ENCODE measurements at places on chromosomes 5 and 9.

- no peak for DNase-seq
Observed at GRCh38 chr9:135566552-135566951, 5.0 kb downstream of the PAEP start.

GRCh38 chr9:27530915-27531755, 1.5 kb upstream of the MOB3B start:
- no peak for DNase-seq

GRCh38 chr5:166286832-166287231, 2004.6 kb upstream of the WWC1 start:
- no peak for DNase-seq

DNA sequence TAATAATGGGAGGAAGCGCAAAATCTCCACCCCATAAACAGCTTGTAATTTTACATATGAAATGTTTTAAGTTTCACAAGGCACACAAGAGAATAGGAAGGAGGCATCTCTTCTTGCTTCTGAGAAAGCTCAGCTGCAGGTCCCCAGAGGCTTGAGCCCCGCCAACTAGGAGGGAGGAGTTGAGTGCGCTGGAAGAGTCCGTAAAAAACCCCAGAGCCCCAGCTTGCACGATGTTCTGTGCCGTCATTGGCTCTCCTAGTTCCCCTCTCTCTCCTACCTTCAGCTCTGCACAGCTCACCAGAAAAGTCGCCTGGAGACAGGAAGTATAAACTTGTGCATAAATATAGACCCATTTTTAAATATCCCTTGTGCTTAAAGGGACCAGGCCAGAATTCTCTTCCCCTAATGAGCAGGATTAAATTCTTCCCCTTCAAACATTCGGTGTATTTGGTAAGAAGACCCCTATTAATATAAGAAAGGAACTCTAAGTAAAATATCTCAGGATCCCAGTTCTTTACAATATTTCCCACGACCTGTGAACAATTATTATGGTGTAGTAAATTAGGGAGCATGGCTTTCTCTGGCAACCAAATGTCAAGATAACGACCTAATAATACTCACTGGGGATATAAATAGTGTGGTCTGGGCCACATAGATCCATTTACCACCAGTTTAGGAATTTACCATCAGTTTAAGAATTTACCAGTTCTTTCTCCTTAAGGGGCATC, 13.7 kb downstream of the GLRX start:
- DNase-seq, result peak; percentile 87

DNA sequence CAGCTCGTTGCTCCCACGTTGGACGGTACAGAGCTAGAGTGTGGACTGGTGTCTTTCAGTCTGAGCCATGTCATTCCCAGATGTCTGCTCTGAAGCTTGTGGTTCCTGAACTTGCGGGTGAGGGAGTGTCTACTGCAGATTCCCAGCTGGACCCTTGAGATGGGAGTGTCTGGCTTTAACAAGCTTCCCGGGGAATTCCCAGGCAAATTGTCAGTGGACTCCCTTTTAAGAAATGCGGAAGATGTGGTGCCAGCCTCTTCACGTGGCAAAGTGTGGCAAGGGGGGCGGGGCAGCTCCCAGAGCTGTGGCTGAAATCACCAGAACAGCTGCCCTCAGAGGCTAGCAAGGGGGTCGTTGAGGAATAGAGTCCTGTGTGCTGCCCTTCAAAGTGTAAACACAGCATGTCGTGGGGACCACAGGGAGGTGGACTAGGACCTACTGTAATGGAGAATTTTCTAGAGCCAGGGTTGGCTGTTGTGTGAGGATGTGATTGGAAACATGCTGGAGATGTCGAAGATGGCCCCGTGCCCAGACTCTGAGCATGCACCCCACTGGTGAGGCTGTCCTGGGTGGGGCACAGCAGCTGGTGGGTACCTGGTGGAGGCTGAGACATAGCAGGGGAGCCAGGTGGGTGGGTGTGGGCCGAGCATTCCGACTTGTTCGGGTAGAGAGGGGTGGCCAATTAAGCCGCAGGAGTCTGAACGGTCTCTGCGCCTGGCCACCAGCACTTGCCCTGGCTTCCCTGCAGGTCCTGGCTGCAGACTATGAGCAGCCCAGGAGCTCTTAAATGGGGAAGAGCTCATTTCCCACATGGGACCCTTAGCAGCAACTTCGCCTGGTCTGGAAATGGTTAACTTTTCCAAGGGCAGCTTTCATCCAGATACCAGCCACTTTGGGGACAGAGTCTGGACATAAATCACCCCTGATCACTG, 37.4 kb downstream of the PRRX2 start:
- DNase-seq, result no peak

DNA sequence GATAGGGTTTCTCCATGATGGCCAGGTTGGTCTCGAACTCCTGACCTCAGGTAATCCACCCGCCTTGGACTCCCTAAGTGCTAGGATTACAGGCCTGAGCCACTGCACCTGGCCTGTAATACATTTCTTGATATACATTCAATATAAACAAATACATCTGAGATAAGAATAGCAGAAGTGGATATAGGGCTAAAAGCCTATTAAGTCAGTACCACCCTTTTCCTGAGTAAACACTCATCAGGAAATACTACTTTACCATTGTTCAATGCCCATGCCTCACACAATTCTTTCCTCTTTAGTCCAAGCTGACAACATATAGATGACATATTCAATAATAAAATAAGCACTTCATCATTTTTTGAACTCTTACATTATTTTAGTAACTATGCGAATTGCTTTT, 64.8 kb downstream of the MRPS27 start:
- DNase-seq, result no peak

GRCh38 chr5:134450374-134450773, 38.7 kb upstream of the CDKN2AIPNL start:
- DNase-seq, result no peak

GRCh38 chr5:143086908-143087637, 316.4 kb downstream of the NR3C1 start:
- no peak for DNase-seq

DNA sequence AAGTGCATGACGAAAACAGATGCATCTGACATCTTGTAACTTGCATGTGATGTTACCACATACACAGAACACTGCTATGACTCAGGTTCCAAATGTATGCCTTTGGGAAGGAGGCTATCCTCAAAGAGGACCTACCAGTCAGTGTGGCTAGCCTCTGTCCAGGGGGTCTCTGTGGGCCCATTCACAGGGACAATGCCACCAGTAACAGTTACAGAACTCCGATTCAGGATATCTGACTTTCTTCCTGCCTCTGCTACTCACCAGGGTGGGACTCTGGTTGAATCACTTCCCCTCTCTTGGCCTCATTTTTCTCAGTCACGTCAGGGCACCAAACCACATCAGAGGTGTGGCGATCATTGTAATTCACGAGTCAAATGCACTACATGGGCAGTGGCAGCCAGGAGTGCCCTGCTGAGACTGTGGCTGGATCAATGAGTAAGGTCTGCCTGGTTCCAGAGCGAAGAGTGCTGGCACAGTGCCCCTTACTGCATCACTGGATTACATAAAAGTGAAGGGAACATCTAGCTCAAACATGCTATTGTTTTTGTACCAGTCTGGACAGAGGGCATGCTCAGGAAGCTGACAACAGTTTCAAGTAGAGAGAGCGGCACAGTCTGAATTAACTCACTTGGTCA, 13.2 kb downstream of the ATOX1 start:
- DNase-seq, result peak; percentile 59

DNA sequence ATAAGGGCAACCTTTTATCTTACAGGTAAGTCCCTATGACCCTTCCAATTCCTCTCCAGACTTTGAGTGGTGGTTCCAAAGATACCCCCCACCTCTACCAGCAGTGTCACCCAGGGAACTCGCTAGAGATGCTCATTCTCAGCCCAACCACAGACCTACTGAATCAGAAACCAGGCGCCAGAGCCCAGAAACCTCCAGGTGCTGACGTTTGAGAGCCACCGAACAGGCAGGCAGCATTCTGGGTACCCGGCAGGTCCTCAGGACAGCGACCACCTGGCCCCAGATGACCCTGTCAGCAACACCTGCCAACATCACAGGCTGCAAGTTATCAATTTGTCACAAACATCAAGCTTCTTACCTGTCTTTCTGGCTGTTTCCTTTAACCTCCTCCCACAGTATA, 19.5 kb downstream of the RAPGEF1 start:
- DNase-seq, result peak; percentile 70

DNA sequence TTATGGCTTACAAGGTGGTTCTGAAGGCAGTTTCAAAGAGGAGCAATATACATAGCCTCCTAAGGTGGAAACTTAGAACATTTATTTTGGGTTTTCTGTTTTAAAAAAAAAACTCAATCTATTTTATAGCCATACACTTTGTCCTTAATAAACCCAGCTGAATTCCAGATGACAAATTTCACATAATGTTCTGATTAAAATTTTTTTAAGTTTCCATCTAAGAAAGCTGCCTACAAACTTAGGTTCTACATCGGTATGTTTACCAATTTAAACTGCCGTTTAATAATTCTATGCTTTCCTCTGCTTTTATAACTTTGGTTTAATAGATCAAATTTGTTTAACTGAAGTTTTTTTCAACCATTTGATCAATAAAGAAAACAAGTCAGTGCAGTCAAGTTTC, 12.5 kb downstream of the NR3C1 start:
- DNase-seq, result no peak

- DNase-seq, result no peak
Observed at GRCh38 chr9:81108391-81108790, 581.0 kb downstream of the TLE1 start.

DNA sequence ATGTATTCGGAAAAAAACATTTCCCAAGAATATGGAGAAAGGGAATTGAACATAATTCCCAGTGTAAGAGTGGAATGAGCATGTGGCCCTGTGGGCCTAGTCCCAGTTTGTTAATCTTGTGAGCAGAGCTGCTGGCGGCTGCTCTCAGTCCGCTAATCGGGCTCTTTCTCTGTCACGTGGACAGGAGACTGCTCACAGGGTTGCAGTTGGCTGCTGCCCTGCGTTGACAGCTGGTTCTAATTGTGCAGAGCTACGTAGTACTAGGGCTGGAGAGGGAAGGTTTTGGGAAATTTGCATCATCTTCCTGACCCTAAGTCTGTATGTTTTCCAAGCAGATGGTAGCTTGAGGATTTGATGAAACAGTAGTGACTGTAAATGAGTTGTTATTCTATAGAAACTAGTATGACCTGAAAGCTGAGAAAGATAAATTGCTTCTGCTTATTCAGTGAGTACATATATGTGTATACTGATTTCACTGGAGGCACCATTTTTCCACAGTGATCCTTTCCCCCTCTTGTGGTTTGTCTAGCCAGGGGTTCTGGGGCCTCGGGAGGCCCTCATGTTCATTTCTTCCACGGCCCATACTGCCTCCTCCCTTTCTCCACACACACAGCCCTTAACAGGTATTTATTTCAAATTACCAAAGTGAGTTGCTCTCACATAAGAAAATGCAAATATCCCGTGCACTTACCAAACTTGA, 100.6 kb downstream of the ANGPTL2 start:
- DNase-seq, result no peak

DNA sequence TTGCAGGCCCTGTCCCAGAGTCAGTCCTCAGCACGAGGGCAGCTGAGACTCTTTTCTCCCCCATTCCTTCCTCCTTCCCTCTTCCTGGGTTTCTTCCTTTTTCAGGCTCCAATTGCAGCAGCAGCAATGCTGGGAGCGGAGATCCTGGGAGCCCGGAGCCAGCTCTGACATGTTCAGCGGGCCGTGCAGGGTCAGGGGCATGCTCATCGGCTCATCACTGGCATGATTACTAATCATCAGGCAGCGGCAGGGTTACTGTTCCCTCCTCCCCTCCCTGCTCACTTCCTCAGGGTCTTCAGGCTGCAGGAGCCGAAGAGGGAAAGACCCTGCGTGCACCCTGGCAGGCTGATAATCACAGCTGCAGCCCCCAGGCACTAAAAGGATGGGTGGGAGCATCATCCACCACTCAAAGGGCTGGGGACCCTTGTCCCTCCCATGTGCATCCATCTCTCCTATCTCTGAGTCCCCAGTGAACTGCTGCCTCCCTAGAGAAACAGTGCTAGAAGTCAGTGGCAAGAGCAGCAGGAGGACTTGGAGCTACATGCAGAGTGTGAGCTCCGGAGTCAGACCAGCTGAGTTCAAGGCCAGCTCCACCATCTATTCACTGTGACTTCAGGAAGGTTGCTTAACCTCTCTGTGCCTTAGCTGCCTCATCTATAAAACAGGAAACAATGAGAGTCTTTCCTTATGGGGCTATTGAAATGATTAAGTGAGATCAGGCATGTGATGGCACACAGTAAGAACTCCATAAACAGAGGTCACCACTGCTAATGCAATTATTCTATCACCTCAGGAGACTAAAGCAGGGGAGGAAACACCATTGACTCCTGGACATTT, 7.8 kb upstream of the KCNIP1 start:
- no peak for DNase-seq

DNA sequence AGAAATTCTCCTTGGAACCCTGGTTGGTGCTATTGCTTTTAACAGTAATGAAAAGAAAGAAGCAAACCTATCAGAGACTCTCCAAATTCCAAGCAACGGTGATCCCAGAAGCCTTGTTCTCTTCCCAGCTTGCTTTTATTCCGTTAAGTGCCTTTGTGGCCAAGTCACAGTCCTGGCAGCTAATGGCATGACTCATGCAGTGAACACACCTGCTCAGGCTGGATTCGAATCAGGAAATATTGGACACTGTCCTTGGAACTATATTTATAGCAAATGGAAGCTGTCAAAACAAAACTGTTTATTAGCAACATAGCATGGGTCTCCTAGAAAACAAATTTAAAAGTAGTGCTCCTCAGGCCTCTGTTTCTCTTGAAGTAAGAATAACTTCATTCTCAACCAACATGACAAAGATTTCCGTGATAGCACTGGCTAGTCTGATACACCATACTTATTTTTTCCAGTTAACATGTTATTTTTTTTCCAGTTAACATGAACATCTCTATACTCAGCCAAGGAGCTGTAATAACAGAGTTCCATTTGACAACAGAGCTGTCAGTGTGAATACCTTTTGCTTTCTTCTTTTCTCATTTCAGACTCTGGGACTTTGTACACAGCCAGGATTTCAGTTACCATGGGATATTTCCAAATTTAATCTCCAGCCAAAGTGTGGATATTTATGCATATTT, 502.4 kb downstream of the GADD45G start:
- no peak for DNase-seq

- peak; percentile 85 for DNase-seq
Observed at GRCh38 chr9:4970970-4971641, 14.0 kb upstream of the JAK2 start.

- peak; percentile 5 for DNase-seq
Observed at GRCh38 chr9:88536023-88536324, 996 bp downstream of the NXNL2 start.

DNA sequence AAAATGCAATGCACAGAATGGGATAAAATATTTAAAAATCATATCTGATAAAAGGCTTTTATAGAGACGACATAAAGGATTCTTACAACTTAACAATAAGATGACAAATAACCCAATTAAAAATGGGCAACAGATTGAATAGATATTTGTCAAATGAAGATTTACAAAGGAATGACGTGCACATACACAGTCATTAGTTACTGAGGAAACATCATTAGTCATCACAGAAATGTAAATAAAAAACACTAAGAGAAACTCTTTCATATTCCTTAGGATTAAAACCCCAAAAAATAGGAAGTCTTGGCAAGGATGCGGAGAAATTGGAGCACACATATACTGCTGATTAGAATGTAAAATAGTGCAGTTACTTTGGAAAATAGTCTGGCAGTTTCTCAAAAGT, 1886.0 kb upstream of the CDH6 start:
- DNase-seq, result no peak

- DNase-seq, result no peak
Observed at GRCh38 chr5:80054682-80055081, 19.5 kb downstream of the THBS4 start.

GRCh38 chr5:621341-621761, 9.2 kb downstream of the CEP72 start:
- no peak for DNase-seq
